ENCODE measurements at places on chromosomes 6 and 20.

DNA sequence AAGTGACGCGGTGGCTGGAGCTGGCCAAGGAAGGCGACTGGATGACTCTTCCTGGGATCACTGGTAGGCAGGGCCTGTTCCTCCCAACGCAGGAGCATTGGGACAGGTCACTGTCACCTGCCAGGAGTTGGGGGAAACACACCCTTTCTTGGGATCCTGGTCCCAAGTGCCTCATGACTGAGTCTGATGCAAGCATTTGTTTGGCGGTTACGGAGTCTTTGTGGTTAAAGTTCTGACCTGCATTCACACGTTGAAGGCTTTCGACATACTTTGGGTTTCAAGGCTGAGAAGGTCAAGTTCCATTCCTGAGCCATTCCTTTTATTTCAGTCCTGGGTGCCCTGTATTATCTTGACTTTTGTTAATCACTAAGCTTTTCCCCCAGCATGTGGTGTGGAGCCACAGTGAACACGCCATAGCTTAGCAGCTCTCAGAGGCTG lies 6.0 kb downstream of the PNLDC1 start:
- DNase-seq: no peak

DNA sequence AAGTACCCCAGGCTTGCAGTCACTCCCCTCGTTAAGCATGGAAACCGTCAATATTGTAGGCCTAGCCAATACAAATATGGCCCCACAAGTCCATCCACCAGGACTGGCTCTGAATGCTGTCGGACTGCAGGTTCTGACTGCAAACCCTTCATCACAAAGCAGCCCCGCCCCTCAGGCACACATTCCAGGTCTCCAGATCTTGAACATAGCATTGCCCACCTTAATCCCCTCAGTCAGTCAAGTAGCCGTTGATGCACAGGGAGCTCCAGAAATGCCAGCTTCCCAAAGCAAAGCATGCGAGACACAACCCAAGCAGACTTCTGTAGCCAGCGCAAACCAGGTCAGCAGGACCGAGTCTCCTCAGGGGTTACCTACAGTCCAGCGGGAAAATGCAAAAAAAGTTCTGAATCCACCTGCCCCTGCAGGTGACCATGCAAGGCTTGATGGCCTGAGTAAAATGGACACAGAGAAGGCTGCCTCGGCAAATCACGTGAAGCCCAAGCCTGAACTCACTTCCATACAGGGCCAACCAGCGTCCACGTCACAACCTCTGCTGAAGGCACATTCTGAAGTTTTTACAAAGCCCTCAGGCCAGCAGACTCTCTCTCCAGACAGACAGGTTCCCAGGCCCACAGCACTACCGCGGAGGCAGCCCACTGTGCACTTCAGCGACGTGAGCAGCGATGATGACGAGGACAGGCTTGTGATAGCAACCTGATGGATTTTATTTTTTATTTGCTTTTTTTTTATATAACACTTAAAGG lies 126.2 kb upstream of the EDN1 start:
- DNase-seq: no peak

GRCh38 chr6:3884007-3884745 lies 35.0 kb downstream of the FAM50B start:
- DNase-seq: no peak

DNA sequence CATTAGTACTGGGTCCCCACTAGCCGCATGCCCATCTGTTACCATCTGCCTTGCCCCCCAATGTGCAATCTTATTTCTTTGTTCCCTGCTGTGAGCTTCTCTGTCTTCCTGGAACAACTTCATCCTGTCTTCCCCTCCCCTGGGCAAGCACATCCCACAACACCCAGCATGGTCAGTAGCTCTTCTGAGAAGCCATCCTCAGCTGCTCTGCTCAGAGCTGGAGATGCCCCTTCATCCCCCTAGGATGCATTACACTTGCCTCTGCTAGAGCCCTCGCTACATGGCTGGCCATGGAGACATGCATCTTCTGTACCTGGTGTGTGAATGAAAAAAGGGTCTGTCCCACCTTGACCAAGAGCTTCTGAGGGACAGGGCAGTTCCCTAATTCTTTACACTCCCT lies 141.2 kb downstream of the CDC5L start:
- no peak for DNase-seq

GRCh38 chr20:44394452-44394701 lies 38.9 kb downstream of the HNF4A start:
- DNase-seq: no peak

DNA sequence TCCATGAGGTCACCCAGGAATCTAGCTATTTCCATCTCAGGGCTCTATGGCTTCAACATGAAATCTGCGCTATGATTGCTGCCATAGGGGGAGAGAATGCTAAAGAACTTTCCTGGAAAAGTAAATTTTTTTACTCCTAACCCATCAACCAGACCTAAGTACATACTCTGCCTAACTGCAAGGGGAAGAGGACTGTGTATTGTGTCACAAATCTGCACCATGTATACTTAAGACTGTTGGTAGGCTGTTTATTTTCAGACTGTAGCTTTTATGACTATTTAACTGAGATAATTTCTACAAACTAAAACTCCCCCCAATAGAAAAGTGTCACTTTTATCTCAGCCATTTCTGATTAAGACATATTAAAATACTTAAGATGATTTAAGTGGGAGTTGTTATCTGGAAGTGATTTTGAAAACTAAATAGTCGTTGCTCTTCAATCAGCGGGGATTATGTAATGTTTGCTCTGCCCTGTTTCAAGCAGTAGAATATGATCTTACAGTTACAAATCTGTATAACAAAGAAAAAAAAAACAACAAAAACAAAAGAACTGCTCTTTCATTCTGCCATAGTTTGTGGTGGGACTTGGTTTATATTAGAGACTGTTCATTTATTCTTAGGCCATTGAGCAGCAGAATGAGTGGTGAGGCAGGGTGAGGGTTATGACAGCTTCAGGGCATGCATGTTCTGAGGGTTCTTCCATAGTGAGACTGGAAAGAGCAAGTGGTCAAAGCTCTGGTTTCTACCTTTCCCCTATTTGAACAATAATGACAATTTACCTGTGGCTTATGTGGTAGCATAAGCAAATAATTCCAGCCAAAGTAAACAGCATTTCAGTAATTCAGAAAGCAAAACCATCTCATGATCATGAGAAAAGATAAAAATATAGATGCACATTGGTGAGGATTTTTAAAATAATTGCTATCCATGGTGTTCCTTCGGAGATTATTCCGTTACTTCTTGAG lies 126.3 kb upstream of the CEP162 start:
- DNase-seq: no peak

DNA sequence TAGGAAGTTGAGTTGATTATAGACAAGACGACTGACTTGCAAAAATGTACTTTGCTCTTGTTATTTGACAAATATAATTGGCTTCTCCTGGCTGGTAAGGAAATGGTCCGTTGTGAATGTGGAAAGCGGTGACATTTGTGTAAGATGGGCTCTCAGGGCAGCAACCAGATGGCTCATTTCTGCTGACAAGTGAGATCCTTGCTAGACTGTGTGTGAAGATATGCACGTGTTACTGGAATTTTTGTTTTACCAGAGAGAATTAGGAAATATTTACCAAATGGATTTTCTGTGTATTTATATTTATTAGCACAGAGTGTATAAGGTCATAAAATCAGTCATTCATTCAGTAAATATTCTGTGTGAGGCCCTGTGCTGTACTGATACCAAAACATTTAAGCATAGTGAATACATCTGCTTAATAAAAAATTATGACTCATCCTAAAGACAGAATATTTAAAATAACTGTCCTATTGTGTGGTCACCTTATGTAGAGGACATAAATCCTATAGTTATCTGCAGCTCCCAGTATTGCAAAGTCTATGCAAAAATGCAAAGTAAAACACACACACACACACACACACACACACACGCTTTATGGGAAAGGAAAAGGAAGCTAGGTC lies 109.9 kb upstream of the ASF1A start:
- DNase-seq: no peak

DNA sequence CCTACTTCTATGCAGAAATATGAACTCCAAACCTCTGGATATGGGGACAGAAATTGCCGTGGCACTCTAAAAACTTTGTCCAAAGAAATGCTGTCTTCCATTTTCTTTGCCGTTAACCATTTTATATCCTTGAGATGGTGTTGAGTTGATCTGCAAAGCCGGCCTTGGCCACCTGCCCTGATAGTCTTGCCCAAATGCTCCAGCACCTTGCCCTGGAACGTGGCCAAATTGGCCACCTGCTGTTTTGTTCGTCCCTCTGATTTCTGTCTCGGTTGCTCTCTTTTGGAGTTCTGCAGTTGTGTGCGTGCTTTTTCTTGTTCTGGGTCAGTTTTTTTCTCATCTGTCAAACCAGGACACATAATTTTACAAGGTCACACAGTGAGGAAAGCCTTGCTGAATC lies 239.7 kb upstream of the GMDS start:
- DNase-seq: no peak

- DNase-seq: no peak
Measured at GRCh38 chr20:38055848-38056247, 22.3 kb downstream of the RPRD1B start.

DNA sequence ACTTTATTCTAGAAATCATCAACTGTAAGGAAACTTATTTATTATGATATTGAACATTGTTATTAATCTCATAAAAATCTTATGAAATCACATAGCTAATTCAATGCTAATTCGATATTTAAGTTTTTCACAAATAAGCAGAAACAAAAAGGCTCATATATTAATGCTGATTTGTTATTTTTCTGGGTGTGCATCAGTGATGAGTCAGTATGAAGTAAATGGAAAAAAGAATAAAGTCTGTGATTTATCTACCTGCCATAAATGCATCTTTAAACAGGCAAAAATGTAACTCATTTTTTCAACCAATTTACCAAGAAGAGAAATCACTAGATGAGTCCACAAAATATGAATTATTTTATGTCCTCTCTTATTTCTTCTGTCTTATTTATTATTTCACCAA lies 253.5 kb downstream of the PTPRK start:
- DNase-seq: no peak

- DNase-seq: no peak
Measured at GRCh38 chr6:166616261-166617238, 10.5 kb downstream of the RPS6KA2 start.

DNA sequence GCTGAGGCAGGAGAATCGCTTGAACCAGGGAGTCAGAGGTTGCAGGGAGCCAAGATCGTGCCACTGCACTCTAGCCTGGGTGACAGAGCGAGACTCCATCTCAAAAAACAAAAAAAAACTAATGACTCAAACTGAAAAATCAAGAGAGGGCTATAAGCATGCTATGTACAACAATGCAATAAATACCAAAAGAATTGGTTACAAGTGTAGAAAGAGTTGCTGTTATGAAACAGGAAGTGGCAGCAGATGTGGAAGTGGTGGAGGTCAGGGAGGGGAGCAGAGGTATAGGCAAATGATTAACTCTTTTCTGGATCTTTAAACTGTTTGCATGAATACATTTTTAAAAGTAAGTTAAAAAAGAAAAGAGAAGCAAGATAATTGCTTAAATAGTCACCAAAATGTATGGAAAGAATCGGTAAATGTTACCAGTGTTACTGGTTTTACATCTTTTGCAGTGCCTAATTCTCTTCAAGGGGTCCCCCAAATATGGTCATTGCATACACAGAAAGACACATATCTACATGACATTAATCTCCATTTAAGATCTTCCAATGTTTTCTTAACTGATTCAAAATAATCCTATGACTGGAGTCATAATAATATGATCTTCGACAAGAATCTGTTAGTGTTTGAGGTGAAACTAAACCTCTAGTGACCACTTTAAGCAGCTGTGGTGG lies 15.0 kb downstream of the CALHM6 start:
- DNase-seq: no peak

DNA sequence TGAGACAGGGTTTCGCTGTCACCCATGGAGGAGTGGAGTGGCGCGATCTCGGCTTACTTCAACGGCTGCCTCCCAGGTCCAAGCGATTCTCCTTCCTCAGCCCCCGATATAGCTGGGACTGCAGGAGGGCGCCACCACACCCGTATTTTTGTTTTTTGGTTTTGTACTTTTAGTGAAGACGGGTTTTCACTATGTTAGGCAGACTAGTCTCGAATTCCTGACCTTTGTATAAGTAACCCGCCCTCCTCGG lies 115.4 kb upstream of the BTN3A2 start:
- DNase-seq: no peak

GRCh38 chr20:9243986-9244385 lies 175.1 kb downstream of the PLCB4 start:
- DNase-seq: no peak

- no peak for DNase-seq
Measured at GRCh38 chr20:35269055-35269781, 8.7 kb downstream of the MMP24OS start.

DNA sequence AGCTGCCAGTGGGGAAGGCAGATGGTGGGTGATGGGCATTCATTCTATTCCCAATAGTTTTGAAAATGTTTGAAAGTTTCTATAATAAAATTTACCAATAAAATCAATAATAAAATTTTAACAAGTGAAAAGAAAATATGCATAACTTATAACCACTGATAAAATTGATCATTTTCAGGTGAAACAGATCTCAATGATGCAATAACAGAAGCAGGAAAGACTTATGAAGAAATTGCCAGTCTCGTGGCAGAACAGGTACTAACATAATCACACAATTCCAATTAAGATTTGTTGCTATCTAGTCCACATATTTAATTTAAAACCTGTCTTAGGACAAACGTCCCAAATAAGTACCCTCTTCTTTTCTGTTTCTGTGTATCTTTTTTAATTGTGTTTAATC lies 45.9 kb upstream of the SYNJ2 start:
- no peak for DNase-seq

DNA sequence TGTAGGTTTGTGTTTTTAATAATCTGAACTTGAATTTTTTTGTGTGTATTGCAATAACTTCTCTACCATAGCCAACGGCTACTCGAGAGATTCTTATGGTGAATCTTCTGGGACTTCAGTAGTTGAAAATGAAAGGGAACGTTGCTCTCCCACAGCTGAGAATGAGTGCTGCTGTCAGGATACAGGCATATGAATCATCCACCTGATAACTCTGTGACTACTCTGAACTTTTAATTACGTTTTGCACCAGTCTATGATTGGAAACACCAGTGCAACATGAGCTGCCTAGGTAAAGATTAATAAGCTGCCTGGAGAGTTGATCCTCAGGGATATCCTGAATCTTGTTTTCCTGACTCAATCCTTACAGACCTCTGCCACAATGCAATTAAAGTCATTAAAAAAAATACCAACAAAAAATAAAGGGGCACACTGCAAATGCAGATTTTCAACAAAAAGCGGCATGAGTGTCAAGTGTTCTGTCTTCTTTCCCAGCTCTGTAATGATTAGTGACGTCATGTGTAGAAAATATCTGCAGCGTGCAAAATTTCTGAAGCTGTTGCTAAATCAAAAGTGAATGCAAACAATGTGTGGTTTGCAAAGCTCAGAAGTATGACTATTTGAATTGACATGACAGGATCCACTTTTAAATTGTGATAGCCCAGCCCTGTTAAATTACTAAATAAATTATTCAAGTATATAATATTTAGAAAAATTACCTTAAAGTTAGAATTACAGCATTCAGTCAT lies 432.2 kb downstream of the HTR1B start:
- no peak for DNase-seq

GRCh38 chr20:17444091-17444490 lies 87.1 kb downstream of the BFSP1 start:
- no peak for DNase-seq

- no peak for DNase-seq
Measured at GRCh38 chr6:158850807-158851115, 31.6 kb upstream of the EZR start.
